ENCODE measurements at places on chromosomes 6 and 20.

DNA sequence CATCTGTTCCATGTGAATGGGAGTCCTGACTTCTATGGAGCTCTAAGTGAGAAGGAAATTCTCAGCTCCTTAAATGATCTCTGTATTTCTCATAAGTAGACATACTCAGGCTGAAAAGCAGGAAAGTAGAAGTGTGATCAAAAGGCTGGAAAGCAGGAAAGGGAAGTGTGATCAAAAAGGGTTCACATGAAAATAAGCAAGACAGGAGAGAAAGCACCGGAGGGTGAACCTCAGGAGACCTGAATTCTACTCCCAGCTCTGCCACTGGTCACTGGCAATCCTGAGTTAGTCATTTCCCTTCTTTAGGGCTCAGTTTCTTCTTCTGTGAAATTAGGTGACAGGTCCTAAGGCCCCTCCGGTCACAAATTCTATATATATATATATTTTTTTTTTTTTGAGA lies 55.5 kb upstream of the TRERF1 start:
- no peak for DNase-seq

DNA sequence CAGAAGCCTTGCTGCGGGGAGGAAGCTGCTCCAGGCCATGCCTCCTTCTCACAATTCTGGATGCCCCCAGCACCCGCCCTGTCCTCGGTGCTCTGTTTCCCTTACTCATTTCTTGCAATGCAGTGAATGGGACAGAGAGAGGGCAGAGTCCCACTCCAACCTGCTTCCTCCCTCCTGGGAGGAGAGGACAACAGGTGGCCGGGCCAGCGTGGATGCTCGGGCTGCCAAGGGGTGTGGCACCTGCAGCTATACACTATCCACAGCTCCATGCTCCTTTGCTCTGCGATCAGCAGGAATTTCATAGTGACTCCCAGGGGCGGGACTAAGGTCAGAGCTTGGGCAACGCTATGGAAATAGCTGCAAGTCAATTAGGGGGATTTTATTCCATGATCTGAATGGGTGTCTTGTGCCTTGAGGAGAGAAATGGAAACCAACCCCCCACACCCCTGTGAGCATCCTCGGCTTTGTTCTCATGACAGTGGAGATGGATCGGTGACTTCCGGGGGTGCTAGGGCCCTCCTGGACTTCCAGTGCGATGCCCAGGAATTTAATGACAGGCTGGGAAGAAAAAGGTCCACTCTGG lies 192.5 kb downstream of the MYLK4 start:
- no peak for DNase-seq

DNA sequence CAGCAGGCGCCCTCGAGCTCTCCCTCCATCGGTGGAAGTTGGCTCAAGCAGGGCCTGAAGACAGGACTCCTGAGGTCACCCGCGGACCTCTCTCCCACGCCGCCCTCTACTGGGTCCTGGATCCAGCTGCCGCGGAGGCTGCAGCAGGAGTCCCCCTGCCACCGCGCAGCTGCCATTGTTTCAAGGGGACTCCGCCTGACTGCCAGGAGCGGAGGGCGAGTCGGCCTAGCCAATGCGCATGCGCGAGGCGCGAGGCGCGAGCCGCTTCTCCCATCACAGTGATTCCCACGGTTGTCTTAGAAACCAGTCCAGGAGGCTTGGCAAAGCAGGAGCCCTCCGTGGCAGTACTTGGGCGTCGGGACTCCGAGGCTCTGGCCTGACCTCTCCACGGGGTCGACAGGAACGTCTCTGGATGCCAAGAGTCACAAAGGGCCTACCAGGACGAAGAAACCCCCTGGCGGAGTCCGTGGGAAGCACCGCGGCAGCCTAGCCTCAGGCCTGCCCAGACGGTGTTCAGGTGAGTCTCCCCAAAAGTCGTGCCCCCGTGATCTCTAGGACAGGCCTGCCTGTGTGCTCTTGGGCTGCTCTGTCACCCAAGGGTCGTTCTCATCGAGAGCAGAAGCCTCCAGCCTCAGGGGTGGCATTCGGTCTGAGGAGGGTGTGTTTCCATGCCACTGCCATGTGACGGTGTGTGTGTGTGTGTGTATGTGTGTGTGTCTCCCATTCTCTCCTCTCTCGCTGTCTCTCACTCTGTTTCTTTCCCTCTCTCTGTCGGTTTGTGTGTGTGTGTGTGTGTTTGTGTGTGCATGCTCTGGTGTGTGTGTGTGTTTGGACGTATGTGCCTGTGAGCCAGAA lies 290.6 kb upstream of the ZNF337 start:
- peak; percentile 44 for DNase-seq

DNA sequence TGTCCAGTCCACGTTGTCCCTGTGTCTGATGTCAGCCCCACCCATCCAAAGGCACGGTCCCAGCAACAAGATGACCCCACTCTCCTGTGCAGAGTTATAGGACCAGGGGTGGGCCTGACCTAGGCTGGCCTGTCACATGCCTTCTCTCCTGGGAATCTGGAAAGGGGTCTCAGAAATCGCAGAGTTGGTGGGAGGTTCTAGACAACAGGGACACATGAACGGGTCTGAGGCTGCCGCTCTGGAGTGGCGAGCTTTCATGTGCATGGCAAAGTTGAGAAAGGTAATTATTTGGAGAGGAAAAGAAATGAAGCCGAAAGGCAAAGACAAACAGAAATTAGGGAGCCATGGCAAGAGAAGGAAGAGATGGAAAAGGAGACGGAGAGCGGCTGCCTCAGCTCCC lies 29.5 kb downstream of the BFSP1 start:
- DNase-seq = no peak

DNA sequence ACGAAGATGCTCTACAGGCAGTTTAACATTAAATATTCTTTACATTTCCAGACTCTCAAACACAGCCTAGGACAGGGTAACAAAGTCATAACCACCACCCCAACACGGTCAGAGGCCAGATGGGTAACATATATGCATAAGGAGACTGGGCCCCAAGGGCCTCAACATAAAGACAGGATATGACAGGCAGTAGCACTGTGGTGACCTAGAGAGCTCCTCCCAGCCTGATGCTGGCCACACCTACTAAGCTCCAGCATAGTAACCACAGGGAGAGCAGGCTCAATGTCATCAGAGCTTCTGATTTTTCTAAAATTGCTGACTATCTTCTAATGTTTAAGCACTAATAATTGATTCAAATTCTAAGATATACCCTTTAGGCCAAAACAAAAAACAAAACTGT lies 21.7 kb downstream of the SMLR1 start:
- DNase-seq = no peak

DNA sequence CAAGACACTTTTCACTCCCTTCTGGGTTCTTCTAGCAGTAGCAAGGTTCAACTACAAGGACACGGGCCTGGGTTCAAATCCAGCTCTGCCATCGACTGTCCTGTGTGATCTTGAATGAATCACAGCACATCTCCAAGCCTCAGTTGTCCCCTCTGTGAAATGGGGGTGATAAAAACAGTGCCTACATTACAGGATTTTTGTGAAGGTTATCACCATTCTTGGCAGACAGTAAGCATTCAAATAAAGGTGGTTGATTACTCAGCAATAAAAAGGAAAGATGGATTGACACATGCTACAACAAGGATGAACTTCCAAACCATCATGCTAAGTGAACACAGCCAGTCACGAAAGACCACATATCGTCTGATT lies 6.6 kb upstream of the TGM2 start:
- no peak for DNase-seq

DNA sequence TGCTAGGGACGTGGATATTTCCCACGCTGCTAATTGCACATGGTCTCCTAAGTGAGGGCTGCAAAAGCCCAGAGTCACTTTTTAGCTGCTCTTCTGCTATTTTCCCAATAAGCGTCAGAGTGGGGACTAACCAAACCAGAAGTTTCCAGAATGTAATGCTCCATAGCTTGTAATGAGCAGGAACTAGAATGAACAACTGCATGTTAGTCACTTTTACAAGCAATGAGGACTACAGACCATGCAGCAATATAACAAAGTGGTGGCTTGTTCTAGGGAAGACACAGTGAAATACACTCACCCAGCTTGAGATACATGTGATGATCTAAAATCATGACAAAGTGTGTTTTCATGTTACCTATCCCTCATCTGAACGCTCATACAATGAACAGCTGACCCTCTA lies 314.1 kb upstream of the SGK1 start:
- DNase-seq = no peak

DNA sequence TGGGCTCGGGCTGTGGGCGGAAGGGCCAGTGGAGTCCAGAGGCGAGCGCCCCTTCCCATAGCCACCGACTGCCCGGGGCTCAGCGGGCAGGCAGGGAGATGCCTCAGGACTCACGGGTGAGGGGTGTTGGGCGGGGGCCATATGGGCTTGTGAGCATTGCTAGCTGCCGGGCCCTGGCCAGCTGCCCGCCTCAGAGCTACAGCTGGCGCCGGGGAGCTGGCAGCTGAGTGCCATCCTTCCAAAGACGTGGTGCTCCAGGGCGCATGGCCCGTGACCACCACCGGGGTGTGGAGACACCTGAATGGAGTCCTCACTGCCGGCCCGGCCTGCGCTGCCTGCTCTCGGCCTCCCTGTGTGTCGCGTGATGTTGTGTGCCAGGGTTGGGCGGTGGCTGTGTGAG lies 10.6 kb upstream of the RBBP8NL start:
- DNase-seq = no peak

- no peak for DNase-seq
Measured at GRCh38 chr6:168244961-168245551, 74.5 kb downstream of the DACT2 start.
